ENCODE measurements at places on chromosomes 1 and 21. TPM values are rescaled to one million over a fixed set of nuclear protein-coding genes. Genes with fewer than 3 reads are reported as not detected.

GRCh38 chr1:64848803-64849202 lies 103.9 kb downstream of the RAVER2 start:
- peaks cover 13% of the 10 kb centered on the region for H3K36me3 ChIP-seq
- no peak overlapping the region for H3K4me3 ChIP-seq
- no peaks in the 10 kb centered on the region for H3K27me3 ChIP-seq
- no peaks in the 10 kb centered on the region for H3K4me1 ChIP-seq

GRCh38 chr1:85306236-85306635 lies 29.8 kb upstream of the BCL10 start:
- no peaks in the 10 kb centered on the region for H3K36me3 ChIP-seq
- DNase-seq = no peak
- H3K4me1 ChIP-seq = peaks cover 2% of the 10 kb centered on the region
- peaks cover 11% of the 10 kb centered on the region for H3K27me3 ChIP-seq

DNA sequence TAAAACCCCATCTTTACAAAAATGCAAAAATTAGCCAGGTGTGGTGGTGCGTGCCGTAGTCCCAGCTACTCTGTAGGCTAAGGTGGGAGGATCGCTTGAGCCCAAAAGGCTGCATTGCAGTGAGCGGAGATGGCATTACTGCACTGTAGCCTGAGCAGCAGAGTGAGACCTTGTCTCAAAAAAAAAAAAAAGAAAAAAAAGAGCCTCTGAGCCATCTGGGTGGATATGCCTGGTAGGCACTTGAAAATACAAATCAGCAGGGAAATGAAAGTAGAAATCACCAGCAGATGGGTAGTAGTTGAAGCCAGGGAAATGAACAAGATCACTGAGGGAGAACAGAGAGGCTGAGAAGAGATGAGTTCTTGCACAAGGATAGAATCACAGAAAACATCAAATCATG lies 131.0 kb upstream of the HMCN1 start:
- no peak overlapping the region for H3K27ac ChIP-seq
- H3K36me3 ChIP-seq = no peaks in the 10 kb centered on the region
- H3K4me1 ChIP-seq = no peaks in the 10 kb centered on the region
- H3K27me3 ChIP-seq = no peaks in the 10 kb centered on the region
- DNase-seq = no peak

DNA sequence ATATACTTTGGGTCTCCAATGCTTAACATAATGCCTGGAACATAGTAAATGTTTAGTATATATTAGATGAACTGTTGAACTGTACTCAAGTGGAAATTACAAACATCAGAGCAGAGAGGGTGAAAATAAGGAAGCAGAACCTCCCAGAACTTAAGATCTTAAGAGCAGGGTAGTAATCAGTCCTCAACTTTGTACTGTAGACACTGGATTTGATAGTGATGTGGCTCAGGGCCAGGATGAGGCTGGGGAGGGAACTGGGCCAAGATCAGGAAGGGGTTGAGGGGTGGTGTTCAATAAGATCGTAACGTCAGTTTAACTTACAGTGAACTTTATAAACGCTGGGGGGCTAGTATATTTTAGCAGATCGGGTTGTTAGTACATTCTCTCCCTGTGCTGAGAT lies 15.4 kb downstream of the MPZL1 start:
- peaks cover 24% of the 10 kb centered on the region for H3K36me3 ChIP-seq
- DNase-seq = no peak
- no peaks in the 10 kb centered on the region for H3K27me3 ChIP-seq

TTC24 gene
- not detected for total RNA-seq

TMEM125 gene
- 41.1 TPM for total RNA-seq

ZNF326 gene
- 67.2 TPM for total RNA-seq

DNA sequence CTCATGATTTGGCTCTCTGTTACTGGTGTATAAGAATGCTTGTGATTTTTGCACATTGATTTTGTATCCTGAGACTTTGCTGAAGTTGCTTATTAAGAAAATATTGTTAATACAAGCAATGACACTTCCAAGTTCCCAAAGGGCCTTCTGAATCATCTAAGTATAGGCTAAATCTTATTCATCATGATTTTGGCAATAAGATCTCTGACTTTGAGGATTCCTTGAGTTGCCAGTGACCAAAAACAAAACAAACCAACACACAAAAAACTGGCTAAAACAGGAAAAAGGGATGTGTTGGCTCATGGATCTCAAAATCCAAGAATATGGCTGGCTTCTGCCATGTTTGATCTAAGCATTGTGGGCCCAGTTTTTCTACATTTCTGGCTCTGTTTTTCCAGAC lies 163.4 kb downstream of the HHIPL2 start:
- H3K4me3 ChIP-seq = no peak overlapping the region
- no peaks in the 10 kb centered on the region for H3K36me3 ChIP-seq
- no peaks in the 10 kb centered on the region for H3K4me1 ChIP-seq
- no peak overlapping the region for H3K27ac ChIP-seq

IFFO2 gene
- 24.4 TPM for total RNA-seq

VHLL gene
- total RNA-seq = not detected

CDA gene
- total RNA-seq = not detected

NCAM2 gene
- 0.60 TPM for total RNA-seq

DNA sequence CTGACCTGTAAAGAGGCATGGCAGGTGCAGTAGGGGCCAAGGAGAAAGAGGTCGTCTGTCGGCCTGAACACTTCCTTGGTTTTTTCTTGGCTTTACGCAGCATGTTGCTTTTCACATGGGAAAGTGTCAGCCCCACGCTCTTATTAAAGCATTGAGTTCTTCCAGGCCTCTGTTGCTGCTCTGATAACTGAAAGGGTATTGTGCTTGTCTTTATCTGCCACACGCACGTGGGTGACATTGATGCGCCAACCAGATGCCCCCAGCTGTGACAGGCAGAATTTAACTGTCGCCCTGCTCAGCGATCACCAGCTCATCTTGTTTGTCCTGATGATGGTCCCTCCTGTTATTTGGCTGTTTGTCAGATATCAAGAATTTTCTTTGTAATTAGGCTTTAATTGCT lies 76.5 kb downstream of the GALNT2 start:
- no peak overlapping the region for H3K4me3 ChIP-seq
- no peaks in the 10 kb centered on the region for H3K36me3 ChIP-seq
- no peak overlapping the region for H3K27ac ChIP-seq
- no peaks in the 10 kb centered on the region for H3K27me3 ChIP-seq
- DNase-seq = no peak

GRCh38 chr1:212167098-212167497 lies 118.1 kb upstream of the PPP2R5A start:
- H3K36me3 ChIP-seq = no peaks in the 10 kb centered on the region
- no peaks in the 10 kb centered on the region for H3K27me3 ChIP-seq
- H3K4me1 ChIP-seq = no peaks in the 10 kb centered on the region
- no peak overlapping the region for H3K27ac ChIP-seq
- no peak for DNase-seq

GRCh38 chr21:38802050-38803026 lies 3.4 kb upstream of the ETS2 start:
- H3K27me3 ChIP-seq = no peaks in the 10 kb centered on the region
- no peak overlapping the region for H3K4me3 ChIP-seq
- H3K36me3 ChIP-seq = no peaks in the 10 kb centered on the region
- H3K4me1 ChIP-seq = peaks cover 42% of the 10 kb centered on the region

- H3K36me3 ChIP-seq = no peaks in the 10 kb centered on the region
- peaks cover 4% of the 10 kb centered on the region for H3K27me3 ChIP-seq
- peak; percentile 23 for DNase-seq
- H3K27ac ChIP-seq = no peak overlapping the region
- no peak overlapping the region for H3K4me3 ChIP-seq
Observed at GRCh38 chr1:55375617-55376258, 160.6 kb upstream of the USP24 start.

DNA sequence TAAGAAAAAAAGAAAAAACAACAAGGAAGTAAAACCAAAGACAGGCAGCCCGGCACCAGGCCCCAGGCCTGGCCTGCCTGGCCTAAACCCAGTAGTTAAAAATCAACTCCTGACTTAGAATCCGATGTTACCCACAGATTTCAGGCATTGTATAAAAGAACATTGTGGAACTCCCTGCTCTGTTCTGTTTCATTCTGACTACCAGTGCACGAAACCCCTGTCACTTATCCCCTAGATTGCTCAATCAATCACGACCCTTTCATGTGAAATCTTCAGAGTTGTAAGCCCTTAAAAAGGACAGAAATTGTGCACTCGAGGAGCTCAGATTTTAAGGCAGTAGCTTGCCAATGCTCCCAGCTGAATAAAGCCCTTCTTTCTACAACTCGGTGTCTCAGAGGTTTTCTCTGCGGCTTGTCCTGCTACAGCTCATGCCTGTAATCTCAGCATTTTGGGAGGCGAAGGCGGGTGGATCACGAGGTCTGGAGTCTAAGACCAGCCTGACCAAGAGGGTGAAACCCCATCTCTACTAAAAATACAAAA lies 15.6 kb upstream of the MYOCOS start:
- H3K4me3 ChIP-seq = no peak overlapping the region
- H3K4me1 ChIP-seq = peaks cover 6% of the 10 kb centered on the region
- no peak for DNase-seq
- H3K27me3 ChIP-seq = no peaks in the 10 kb centered on the region
- no peaks in the 10 kb centered on the region for H3K36me3 ChIP-seq

Measured in progenitor cell of endocrine pancreas (in vitro differentiated cells).